ENCODE measurements at places on chromosomes 1 and 21.

GRCh38 chr1:101219924-101220870 lies 16.6 kb upstream of the S1PR1 start:
- peak; percentile 30 for DNase-seq

DNA sequence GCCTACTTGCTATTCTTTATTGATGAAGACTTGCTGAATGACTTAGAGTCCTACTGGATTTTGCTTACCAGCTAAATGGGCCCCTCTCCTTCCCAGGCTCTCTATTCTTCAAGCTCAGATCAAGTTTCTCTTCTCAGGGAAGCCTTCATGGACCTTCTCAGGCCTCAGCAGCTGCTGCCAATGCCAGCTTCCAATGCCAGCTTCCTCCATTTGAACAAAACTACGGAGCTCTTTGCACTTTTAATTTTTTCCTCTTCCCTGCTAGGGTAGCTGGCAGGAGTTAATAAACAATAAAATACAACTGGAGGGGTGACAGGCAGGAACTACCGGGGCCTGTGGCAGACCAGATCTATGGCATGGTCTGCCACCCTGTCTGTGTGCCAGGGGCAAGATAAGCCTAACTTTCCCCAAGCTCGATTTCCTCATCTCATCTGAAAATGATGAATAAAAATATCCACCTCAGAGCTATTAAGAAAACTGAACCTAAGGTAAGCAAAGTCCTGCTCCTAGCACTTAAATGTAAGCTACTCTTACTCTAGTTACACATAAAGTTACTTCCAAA lies 995 bp upstream of the IPO13 start:
- DNase-seq: no peak

- DNase-seq: no peak
Observed at GRCh38 chr1:25031601-25031965, 101.5 kb upstream of the RUNX3 start.

- DNase-seq: no peak
Observed at GRCh38 chr1:11482198-11482597, 3.2 kb downstream of the DISP3 start.
